ENCODE measurements at places on chromosomes 4 and X.

DNA sequence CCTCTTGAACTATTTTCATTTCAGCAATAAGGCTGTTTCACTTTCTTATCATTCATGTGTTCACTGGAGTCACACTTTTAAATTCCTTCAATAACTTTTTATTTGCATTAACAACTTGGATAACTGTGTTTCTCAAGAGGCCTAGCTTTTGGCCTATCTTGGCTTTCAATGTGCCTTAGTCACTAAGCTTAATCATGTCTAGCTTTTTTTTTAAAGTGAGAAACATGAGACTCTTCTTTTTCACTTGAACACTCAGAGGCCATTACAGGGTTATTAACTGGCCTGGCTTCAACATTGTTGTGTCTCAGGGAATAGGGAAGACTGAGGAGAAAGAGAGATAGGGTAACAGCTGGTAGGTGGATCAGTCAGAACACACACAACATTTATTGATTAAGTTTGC, 64.0 kb upstream of the VCX2 start:
- no peak for DNase-seq

- DNase-seq, result peak; percentile 87
These were observed 45.8 kb downstream of the BCORL1 start for GRCh38 chrX:130028196-130028595.

DNA sequence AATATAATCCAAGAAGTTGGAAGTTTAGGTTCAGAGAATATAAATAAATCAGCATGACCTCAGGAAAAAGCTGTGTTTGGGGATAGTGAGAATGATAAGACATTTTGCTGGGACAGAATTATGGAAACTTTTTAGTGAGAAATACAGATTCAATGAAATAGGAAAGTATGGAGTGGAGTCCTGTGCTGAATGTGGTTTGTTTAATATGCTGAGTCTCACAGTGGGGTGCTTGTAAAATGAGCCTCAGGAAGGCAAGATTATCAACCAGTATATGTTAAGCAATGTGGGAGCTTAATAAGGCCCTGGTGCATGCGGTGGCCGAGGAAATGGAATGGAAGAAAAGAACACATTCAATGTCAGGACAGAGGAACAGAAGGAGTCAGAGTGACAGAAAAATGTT, 1554.7 kb upstream of the TENM3 start:
- no peak for DNase-seq

GRCh38 chrX:39750256-39750790, 347.4 kb downstream of the BCOR start:
- peak; percentile 41 for DNase-seq

- DNase-seq, result no peak
These were observed 447.1 kb downstream of the MID1IP1 start for GRCh38 chrX:39248330-39248729.

- no peak for DNase-seq
These were observed 566.4 kb upstream of the DIPK2B start for GRCh38 chrX:45766981-45767501.

GRCh38 chrX:108122748-108123147, 31.2 kb downstream of the ATG4A start:
- no peak for DNase-seq

- DNase-seq, result no peak
These were observed 10.4 kb downstream of the AFF1 start for GRCh38 chr4:86944964-86945781.

- no peak for DNase-seq
These were observed 102.1 kb downstream of the UCHL1 start for GRCh38 chr4:41358647-41359421.

DNA sequence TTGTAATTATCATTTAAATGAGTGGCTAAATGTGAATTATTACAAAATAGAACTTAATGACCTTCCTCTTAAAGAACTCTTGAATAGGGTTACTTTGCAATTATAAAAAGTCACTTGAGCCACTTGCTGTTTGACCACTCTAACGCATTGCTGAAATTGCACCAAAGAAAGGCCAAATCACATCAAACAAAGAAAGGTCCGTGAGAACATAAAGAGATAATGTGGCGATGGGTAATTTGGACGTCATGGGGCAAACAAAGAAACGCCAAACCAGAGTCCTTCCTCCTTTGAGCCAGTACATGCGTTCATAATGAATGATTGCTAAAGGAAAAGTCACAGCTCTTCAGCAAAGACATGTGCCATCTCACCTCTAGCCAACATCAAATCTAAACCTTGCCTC, 229.8 kb upstream of the STS start:
- no peak for DNase-seq

GRCh38 chr4:154030746-154031145, 241.9 kb upstream of the SFRP2 start:
- DNase-seq, result no peak

DNA sequence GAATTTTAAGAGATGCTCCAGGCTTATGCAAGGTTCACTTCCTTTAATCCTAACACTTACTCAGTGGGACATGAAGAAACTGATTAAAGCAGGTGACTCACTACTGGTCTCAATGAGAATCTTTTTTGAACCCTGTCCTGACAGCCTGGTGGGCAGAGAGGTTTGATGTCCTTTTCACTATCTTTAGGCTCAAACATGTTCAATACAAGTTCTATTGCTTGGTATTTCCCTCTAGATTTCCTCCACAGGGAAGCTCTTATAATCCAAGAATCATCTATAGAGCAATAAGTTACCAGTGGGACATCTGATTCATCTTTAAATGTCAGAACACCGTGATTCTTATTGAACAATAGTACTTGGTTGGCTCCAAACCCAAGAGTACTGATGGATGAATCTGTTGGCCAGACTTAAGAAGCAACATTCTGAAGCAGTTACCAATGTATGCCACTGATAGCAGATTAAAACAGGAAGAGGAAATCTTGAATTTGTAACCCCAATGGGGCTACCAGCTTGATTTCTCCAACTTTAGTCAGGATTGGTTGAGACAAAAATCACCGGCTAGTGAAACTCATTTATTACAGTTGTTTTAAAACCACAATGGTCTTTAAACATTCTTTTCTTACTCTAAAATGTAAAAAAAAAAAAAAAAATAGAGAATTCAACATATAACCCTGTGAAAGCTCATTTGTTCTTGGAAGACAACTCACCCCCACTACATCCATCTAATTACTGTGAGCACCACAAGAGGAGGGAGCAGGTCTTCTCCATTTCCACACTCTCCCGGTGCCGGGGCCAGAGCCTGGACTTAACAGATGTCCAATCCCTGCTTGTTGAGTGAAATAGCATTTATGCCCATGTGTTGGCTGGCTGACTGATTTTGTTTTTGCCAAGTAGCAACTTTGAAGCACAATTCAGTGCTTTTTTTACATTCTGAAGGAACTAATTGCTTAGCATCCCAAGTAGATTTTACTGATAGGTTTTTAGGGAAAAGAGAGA, 43.3 kb downstream of the FGFBP1 start:
- no peak for DNase-seq

DNA sequence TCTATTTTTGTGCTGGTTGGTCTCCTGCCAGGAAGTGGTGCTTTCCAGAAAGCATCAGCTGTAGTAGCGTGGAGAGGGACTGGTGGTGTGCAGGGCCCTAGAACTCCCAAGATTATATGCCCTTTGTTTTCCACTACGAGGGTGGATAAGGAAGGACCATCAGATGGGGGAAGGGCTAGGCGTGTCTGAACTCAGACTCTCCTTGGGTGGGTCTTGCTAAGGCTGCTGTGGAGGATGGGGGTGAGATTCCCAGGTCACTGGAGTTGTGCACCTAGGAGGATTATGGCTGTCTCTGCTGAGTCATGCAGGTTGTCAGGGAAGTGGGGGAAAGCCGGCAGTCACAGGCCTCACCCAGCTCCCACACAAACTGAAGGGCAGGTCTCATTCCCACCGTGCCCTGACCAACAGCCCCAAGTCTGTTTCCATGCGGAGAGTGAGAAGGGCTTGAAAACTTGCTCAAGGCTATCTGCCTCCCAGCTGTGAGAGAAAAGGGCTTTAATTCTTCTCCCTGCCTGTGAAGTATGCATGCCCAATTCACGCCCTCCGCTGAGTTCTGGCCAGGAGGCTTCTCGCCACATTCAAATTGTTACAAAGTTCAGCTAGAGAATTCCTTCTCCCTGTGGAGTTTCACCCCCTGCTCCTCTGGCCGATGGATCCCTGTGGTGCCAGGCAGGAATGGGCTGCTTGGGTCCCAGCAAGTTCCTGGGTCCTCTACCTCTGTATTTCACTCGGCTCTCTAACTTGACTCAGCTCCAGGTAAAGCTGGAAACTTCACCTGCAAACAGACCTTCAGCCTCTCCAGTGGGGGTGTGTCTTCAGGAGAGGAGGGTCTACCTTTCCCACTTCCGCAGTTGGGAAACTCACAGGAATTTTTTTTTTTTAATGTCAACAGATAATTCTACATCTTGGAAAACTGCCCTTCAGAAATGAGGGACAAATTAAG, 7.7 kb upstream of the CSTF2 start:
- no peak for DNase-seq

GRCh38 chr4:4332529-4332928, 42.5 kb downstream of the ZBTB49 start:
- DNase-seq, result no peak

DNA sequence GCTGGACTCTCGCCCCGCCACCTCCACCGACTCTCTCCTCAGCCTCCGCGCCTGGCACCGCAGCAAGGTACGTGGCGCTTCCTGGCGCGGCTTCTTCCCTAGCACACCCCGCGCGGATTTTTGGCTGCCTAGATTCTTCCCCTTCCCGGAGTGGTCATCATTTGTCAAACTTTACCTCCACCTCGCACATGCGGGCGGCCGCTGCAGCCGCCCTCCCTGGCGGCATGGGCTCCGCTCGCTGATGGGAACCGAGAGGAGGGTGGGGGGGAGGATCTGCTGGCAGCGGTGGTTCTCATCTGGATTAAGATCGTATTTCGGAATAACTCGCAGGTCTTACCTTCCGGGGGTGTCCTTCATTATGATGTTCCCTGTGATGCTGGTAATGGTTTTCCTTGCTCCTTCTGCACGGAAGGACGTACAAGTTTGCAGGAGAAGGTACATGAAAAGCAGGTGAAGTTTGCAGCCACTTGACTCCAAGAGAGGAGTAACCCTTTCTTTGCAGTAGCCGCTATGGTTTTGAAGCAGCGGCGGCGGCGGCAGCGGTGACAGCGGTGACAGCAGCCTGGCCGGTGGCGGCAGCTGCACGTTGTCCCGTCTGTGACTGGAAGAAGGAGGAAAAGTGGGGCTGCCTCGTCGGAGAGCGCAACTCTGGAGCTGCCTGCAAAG, 2183.9 kb upstream of the TENM3 start:
- DNase-seq, result peak; percentile 76

DNA sequence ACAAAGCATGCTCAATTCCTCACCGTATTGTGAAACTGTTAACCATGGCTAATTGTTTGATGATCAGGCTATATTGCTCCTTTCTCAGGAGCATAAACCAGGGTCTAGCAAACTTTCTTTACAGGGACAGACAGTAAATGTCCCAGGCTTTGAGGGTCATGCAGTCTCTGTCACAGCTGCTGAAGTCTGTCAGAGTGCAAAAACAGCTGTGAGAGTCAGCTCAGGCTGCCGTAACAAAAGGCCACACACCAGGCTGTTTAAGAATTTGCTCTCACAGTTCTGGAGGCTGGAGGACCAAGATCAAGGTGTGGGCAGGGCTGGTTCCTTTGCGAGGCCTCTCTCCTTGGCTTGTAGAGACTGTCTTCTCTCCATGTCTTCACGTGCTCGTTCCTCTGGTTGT, 75.6 kb downstream of the GPR143 start:
- DNase-seq, result peak; percentile 31
